AG04450 (cell line): ENCODE measurements at places on chromosomes 5 and 9.

- DNase-seq, result no peak
Measured at GRCh38 chr5:59501316-59501715, 392.2 kb downstream of the PDE4D start.

- no peak for DNase-seq
Measured at GRCh38 chr9:69697475-69697874, 25.3 kb upstream of the APBA1 start.

DNA sequence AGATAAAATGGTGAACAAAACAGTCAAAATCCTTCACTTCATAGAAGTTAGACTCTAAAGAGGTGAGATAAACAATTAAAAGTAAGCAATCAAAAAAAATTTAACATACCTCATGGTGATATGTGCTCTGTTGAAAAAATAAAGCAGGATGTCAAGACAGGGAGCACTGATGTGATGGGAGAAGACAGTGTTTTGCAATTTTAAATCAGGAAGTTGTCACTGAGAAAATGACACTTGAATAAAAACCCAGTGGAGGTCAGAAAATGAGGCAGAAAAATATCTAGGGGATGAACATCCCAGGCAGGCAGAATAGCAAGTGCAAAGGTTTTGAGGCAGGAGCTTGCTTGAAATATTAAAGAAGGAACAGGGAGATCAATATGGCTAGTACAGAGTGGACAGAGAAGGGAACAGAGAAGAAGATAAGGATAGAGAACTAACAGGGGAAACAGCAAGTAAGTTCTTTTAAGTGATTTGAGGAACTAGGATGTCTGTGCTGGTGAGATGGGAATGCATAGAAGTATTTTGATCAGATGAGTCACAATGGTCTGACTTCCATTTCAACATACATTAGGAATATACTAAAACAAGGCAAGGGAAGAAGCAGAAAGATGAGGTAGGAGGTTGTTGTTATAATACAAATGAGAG lies 130.4 kb downstream of the CHSY3 start:
- peak; percentile 10 for DNase-seq

DNA sequence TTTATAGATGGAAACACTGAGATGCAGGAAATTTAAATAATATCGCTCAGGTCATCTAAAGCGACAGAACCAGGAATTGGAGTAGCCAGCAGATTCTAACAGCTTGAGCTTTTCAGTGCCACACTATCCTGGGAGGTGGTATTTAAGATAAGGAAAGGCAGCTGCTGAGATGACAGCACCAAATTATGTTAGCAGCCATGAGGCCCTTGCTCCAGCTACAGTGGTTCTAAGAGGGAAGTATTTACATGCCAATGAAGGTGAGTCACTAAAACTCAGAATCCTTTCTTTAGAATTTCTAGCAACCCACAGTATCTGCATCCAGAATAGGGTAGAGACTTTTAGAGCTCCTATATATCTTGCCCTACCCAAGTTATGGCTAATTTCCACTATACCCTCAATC lies 127.0 kb upstream of the VLDLR start:
- DNase-seq, result peak; percentile 78

DNA sequence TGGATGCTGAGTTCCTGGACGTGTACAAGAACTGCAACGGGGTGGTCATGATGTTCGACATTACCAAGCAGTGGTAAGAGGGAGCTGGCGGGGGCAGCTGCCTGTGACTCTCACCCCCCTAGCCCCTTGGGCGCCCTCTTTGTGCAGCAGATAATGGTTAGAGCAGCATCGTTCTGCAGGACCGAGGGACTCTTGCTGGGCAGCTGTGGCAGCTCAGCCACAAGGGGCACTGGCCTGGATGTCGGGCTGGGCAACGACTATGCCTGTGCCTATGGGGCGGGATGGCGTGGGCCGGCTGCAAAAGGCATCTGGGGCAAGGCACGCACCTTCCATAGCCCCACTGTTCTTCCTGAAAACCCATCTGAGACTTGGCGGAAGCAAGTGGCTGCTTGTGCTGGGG lies 12.9 kb upstream of the AJM1 start:
- no peak for DNase-seq

GRCh38 chr9:126668058-126668457 lies 54.3 kb downstream of the LMX1B start:
- DNase-seq, result no peak

DNA sequence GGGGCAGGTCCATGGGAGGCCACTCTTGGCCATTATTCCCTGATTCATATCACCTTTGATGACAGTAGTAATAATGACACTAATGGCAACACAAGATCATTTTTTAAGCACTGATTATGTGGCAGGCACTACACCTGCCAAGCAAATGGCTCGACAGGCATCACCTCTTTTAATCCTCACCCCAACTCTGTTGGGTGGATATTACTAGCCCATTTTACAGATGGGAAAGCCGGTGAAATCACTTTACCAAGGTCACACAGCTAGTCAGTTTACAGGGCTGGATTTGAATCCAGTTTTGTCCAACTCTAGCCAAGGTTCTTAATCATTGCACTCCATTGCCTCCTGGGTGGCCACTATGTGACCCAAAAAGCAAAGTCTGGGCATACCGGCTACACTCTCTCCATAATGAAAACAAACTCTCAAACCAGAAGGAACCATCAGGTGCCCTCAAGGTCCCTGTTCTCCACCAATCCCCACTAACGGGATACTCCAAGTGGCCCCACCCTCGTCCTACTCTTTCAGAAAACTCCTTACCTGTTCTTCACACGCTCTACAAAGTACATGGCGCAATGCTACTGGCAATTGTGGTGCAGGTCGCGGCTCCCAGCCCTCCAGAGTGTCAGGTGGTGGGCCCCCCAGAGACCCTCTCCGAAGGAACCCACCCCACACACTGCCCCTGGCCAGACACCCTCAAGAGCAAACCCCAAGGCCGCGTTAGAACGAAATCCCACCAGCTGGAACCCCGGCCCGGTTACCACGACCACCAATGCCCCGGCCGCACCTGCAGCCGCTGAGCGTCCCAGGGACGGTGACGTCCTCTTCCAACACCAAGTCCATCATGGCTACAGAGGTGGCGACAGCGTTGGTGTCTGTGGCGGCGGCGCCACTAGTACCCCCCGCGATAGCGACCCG lies 572 bp downstream of the CDK5RAP2 start:
- DNase-seq, result no peak

DNA sequence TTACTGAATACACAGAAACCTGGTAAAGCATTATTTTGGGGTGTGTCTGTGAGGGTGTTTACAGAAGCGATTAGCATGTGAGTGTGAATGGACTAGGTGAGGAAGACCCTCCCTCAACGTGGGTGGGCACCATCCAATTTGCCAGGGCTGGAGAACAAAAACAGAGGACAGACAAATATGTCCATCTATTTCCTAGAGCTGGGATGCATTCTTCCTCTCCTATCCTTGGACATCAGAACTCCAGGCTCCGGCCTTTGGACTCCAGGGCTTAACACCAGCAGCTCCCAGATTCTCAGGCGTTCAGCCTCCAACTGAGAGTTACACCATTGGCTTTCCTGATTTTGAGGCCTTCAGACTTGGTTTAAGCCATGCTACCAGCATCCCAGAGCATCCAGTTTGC lies 65.8 kb upstream of the CHD1 start:
- DNase-seq, result no peak

DNA sequence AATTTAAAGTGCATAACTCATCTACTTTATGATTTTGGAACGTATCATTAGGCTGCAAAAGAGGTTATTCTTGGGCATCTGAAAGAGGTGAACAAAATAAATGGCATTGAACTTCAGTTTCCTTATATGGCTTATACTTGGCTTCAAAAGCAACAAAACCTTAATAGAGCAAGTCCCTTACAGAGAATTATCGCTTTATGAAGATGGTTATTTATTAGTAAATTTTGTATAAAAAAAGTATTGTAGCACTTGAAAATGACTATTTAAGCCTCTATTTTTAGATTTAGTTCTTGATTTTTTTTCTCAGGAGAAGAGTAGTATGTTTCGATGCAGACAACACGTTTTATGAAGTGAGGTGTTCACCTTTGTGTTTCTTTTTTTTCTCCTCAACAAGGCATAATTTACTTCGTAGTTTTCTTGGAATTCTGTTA lies 2.0 kb downstream of the ERBIN start:
- DNase-seq, result no peak

- no peak for DNase-seq
Measured at GRCh38 chr5:10031817-10032216, 217.9 kb downstream of the ATPSCKMT start.

DNA sequence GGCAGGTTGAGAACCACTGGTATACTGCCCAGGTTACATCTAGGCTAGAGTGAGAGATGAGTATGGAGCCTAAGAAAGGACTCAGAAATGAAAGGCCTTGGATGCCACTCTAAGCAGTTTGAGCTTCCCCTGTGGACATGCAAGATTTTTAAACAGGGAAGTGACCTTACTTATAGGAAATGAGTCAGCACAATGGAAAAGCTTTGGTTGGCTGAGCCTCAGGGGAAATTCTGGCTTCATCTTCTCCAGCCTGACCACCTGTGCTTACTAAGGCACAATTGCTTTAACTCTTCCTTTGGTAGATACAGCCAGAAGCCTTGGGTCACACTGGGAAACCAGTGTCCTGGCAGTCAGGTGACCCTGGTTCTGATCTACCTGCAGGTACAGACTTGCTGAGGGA lies 380.2 kb upstream of the ZNF462 start:
- no peak for DNase-seq

DNA sequence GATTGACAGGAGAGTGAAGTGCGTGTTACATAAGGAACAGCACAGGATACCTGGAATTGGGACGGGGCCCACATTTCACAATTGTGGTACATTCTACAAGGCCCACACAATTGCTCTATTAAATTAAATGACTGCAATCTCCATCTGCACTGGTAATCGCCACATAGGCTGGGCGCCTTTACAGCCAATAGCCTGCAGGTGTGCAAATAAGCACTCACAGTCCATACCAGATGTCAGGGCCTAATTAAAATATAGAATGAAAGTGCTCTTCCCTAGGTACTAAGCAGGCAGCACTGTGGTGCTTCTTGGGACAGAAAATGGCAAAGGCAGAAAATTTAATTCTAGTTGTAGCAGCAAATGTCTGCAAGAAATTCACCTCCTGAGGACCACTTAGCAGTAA lies 82.7 kb downstream of the ATP10B start:
- no peak for DNase-seq

DNA sequence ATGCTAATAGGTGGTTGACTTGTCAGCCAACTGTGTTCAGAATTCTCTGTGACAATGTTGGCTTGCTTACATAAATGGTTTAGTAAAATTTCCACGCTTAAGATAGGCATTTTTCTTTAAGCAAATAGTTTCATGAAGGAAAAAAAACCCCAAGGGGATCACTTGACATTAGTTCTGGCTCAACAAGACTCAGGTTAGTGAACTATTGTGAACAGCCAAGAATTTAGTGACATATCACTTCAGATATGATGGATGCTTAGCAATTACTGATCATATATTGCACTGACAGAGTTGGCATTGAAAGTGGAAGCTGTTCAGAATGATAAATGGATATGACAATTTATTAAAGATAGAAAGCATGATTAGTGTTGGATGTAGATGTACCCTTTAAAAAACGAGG lies 218.5 kb downstream of the TMEM232 start:
- DNase-seq, result no peak

- DNase-seq, result no peak
Measured at GRCh38 chr9:29793970-29794369, 2220.7 kb upstream of the C9orf72 start.

DNA sequence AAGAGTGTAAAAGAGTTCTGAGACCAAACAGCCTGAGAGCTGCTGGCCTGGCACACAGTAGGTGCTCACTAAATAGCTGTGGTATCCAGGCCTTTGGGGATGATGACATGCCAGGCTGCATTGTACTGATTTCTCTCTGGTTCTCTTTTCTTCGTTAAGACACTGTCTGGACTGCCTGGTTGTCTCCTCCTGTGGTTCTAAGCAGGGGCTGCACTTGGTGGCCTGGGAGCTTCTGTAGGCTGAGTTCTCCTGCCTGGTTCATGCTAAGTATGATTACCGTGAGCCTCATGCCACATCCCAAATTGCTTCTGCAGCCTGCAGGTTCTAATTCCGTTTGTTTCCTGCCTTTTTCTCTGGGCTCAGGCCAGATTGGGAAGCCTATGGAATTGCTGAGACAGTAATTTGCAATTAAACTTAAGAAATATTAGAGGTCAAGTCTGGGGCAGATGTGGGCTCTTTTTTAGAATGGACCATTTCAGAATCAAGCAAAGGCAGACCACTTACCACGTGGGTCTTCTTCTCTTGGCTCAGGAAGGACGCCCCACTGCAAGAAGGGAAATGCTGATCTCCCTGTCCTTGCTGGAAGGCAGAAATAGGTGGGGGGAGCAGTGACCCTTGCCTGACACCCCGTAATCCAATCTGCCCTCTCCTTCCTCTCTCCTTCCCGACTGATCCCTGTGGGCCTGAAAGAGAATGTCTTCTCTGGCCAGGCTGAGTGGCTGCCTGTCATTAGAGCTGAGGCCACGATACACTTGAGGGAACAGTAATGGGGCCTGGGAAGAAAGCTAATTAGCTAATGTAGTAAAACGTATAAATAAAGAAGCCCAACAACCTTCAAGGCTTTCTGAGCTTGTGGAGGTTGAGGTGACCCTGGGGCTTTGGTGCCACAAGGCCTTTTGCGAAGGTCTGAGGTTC lies 21.9 kb upstream of the BOD1 start:
- DNase-seq, result no peak

GRCh38 chr9:115952430-115953292 lies 200.9 kb upstream of the PAPPA start:
- DNase-seq, result peak; percentile 39

DNA sequence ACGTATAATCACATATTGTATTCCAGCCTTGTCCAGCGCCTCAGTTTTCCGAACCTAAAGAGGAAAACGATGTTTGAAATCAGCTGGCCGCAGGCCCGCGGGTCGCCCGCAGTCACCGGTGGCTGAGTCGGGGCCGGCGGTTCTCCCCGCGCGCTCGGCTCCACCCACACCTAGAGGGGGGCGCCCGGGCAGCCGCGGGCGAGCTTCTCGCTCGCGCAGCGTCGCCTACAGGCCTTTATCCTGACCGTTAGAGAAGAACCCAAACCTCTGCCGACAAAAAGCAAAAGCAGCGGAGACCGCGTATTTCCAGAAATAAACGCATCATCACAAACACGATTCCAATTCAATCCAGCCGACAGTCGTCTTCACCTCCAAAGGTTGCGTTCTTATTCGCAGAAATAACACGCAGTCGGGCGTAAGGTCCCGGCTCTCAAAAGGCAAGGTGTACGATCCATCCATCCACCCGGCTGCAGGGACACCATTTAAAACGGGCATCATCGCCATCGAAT lies 725 bp upstream of the NIPBL start:
- peak; percentile 29 for DNase-seq

DNA sequence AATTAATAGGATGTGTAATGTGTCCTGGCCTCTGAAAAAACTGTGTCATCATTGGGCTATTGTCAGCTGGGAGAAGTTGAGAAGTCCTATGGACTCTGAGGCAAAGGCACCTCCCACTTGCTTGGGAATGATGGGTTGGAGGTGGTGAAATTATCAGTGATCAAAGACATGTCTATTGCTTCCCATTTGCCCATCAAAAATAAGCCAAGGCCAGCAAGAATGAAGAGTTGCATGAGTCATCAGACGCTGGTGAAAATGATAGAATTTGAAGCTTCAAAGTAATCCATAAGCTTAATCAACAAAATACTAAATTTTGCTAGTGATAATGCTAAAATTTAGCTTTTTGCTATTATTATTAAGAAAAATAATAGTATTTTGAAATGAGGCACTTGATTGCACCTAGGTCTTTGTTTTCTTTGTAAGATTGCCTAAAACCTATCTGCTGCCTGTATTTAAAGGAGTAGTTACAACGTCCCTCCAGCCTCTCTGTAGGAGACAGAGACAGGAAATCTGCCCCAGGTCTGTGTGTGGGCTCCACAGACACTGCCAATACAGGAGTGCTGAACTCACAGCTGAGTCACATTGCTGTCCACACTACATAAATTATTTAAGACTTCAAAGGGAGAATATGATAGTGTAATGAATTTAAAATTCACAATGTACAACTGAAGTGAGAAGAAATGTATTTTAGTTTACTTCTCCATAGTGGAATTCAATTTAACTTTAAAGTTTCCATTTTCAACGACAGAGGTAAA lies 48.4 kb upstream of the APC start:
- DNase-seq, result no peak
